ENCODE measurements at places on chromosomes 2 and 18.

GRCh38 chr18:49490246-49490762 lies 3.3 kb upstream of the C18orf32 start:
- no peak for DNase-seq

GRCh38 chr2:200379481-200380090 lies 73.1 kb downstream of the SPATS2L start:
- peak; percentile 64 for DNase-seq

DNA sequence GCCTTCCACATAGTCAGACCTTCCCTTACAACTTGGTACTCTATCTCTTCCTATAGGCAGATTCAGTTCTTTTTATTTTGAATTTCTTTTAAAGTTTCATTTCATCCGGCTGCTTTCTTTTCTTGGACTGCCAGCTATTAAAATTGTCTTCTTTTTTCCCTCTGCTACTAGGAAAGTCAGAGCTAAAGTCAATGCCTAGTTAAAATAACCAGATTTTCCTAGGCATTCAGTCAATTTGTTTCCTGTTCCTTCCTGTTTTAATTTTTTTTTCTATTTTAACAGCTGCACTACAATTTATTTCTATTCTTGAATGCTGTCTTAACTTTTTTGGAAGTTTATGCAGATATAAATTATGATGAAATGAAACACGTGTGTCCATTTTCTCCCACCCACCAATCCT lies 84.8 kb downstream of the EVA1A start:
- DNase-seq, result no peak

DNA sequence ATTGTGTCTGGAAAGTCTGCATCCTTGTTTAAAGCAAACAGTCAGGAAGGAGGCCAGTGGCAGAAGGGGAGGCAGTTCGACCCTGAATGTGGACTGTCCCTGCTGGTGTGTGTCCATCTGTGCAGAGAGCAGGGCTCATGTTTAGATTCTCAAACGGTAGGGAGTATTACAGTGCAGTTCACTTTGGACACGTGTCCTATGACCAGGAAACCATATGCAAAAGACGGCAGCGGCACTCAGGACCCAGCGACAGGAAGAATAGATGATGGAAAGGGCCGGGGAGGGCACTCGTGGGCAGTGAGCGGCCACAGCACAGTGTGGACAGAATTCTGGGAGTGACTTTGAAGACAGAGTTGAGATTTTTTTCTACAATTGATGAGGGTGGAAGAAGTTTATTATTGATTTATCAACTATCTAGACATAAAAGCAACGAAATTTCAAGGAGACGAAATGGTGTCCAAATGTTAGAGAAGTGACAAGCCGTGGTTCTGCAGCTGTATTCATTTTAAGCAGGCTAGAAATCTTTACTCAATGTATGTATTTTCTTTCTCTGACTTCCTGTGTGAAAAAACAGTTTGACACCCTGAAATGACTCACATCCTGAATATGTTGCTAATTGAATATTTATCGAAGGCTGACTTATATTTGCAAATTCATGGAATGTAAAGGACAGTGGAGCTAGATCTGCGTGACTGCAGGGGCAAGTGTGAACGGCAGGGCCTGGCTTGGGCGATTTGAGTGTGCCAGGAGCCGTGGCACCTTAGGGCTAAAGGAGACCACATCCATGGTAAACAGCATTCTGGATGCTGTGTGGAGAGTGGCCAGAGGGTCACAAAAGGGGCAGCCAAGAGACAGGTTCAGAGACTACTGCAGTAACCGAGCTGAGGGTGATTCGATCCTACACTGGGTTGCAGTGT lies 214.2 kb downstream of the PTGR3 start:
- DNase-seq, result peak; percentile 45

DNA sequence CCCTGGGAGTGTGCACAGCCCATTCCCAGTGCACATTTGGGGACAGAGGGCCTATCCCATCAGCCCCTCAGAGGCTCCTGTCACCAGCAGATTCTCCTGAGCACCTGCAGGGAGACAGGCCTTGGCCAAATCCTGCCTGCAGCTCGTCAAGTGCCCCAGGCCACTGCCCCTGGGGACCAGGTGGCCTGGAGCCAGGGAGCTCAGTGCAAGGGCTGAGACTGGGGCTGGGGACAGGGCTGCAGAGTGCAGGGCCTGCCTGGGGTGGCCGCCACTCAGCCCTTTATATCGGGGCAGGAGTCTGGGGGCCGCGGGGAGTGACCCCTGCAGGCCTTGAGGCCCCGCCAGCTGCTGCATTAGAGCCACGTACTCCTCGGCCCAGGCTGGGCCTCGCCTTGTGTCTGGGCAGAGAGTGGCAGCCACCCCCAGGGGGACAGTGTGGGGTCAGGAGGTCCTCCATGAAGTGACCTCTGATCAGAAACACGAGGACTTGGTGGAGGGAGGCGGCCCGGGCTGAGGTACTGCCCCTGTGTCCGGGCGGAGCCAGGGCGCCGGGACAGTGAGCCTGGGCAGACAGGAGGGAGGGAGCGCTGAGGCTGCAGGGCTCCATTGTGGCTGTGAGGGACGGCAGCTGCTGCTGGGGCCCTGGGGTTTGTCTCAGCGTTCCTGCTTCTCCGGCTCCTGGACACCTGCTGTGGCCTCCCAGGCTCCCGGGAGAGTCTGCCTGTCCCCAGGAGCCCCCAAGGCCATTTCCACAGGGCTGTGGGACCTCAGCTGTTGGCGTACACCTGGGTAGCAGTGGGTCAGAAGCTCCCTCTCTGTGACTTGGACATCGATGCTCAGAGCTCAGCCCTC lies 24.2 kb downstream of the GPC1 start:
- no peak for DNase-seq

GRCh38 chr2:36193680-36194079 lies 161.9 kb upstream of the CRIM1 start:
- no peak for DNase-seq

GRCh38 chr2:31054842-31055388 lies 83.3 kb downstream of the GALNT14 start:
- no peak for DNase-seq

GRCh38 chr2:168145011-168145410 lies 102.4 kb downstream of the STK39 start:
- no peak for DNase-seq

DNA sequence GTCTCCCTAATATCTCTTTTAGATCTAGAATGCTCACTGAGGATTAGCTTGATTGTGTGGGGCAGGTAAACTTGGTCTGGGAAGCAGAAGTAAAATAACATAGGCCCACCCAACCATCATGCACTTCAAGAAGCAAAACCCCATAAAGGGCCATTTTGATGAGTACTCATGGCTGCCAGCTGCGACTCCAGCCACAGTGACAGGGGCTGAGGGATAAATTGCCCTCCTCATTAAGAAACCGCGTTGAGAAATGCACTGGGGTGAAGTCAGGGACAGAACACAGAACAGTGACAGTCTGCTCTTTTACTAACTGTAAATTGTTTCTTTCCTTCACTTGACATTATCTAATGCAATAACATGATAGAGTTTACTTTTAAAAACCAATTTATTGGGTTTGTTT lies 60.2 kb downstream of the RND3 start:
- DNase-seq, result no peak

GRCh38 chr18:80046961-80047541 lies 12.8 kb downstream of the RBFA start:
- DNase-seq, result no peak

- DNase-seq, result no peak
Measured at GRCh38 chr2:154231021-154231420, 359.3 kb downstream of the GALNT13 start.

GRCh38 chr2:118065015-118065706 lies 23.1 kb upstream of the INSIG2 start:
- no peak for DNase-seq
